Astrocyte of the cerebellum (primary cell): ENCODE measurements at places on chromosomes 1 and 21.

DNA sequence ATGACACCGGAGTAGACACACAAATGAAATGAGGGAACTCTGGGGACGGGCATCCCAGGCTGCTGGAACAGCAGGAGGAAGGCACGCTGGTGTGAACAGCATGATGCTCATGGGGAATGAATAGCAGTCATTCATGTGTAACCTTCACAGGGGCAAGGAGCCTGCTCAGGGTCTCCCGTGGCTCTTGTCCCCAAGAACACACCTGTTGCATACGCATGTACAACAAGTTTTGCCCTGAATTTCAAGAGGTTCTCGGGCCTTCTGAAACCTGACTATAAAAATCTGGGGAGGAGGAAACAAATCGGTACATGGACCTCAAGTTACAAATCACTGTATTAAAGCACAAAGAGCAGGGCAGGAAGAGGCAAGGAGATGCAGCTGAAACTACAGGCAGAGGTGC is 93.4 kb downstream of the RRAGC start:
- DNase-seq, result no peak

DNA sequence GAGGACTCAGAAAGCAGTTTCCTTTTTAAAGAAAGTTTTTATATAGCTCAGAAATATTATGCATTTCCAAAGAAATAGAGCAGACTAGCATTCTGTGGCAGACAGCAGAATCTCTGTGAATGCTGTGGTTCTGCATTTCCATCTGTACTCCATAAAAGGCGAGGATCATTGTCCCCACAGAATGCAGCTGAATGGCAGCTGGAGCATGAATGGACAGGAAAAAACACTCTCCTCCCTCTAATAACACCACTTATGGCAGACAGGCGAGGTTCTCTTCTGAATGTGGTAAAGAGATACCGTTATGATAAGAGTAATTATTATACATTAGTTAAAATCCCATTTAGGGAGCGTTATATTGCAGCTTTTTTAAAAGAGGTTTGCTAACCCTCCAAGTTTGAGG is 81.4 kb upstream of the WLS start:
- no peak for DNase-seq

DNA sequence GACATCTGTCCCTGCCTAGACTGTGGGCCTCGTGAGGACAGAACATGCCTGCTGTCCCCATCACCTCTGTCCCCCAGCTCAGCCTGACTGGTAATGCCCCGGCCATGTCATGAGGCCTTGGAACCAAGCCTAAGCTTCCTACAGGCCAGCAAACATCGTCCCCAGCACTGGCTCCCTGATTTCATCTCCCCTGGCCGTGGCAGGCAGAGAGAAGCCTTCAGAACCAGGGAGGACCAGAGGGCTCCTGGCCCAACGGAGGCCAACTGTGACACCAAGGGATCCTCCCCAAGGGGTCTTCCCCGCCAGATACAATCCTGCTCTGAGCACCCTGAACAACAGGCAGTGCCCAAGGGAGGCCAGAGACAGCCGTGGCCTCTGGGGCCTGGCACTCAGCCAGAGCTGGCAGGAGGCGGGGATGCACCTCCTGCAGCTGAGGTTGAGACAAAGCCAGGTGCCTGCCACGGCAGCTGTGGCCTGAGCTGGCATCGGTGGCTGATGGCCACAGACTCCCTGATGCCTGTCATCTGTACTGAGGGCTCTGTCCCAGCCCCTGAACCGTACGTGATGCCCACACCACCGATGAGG is 9.9 kb upstream of the NPHP4 start:
- no peak for DNase-seq

DNA sequence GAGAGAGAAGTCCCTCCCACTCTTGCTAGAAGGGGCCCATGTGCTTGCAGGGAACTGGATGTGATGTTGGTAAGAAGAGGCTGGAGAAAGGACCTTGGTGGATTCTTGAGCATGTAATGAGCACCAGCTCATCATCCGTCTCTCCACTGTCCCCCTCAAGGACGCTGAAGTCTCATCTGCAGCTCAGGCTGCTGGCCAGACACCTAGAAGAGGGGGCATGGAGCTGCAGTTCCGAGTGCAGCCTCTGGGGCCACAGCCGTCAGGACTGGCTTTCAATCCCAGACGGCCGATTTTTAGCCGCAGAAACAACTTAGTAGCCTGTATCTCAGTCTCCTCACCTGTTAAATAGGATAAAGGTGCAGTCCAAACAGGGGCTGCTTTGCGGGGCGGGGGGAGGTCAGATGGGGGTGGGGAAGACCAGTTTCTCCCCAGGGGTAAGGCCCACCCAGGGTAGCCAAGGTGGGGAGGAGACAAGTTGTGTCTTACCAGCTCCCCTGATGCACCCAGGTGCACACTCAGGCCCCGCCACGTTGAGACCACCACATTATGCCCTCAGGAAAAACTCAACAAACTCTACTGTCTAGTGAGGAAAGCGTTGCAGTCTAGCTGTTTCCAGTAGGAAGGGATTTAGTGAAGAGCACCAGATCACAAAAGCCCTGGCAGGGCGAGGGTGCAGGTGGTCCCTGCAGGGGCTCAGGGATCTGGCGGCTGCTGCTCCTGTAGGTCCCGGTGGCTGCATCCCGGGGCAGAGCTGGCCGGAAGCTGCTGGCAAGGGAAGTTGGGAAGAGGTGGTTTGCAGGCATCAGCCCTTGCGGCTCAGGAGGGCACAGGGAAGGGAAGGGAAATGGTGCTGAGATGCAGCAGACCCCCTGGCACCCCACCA is 29.5 kb downstream of the LDLRAP1 start:
- no peak for DNase-seq

GRCh38 chr1:153358691-153358975 is 979 bp downstream of the S100A9 start:
- DNase-seq, result no peak

DNA sequence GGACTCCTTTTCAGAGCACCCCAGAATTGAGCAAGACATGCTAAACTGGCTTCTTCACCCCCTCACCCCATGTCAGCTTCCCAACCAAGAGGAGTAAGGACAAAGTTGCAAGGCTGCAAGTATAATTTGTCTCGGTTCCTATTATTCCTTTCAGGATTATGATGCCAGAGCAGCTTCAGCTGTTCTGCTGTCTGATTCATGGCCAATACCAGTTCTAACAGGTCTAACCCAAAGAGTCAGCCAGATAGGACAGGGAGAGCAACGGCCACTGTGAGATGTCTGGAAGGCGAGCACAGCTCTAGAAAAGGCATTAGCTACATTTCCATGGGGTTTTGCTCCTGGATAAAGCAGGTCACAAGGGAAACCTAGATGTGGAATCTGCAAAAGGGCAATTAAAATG is 53.3 kb upstream of the HOOK1 start:
- DNase-seq, result no peak

- peak; percentile 85 for DNase-seq
Measured at GRCh38 chr1:91742848-91743292, 143.1 kb downstream of the TGFBR3 start.
